SK-MEL-5 (cell line): ENCODE measurements at places on chromosomes 12 and 14. TPM values are rescaled to one million over a fixed set of nuclear protein-coding genes. Genes with fewer than 3 reads are reported as not detected.

The GPR84 gene
- 0.11 TPM in 1 of 2 replicates, not detected in the other for total RNA-seq

The HOTAIR gene
- total RNA-seq, result 0.08 TPM in 1 of 2 replicates, not detected in the other

The KLRG1 gene
- total RNA-seq, result 5.1 and 5.8 TPM in 2 replicates

The KLRK1 gene
- total RNA-seq, result 0.50 and 1.2 TPM in 2 replicates

The RGS6 gene
- not detected in 2 replicates for total RNA-seq

The SLC38A4 gene
- total RNA-seq, result not detected in 2 replicates

The PPP2R3C gene
- 53.9 and 57.6 TPM in 2 replicates for total RNA-seq

The PPP1R1A gene
- total RNA-seq, result 0.35 TPM in 1 of 2 replicates, not detected in the other

The POTEG gene
- 0.21 and 0.35 TPM in 2 replicates for total RNA-seq

The DDX51 gene
- total RNA-seq, result 10.0 and 11.1 TPM in 2 replicates

The GRIP1 gene
- 0.77 and 2.1 TPM in 2 replicates for total RNA-seq

The ERP27 gene
- total RNA-seq, result 0.61 and 0.74 TPM in 2 replicates

The KLRC4 gene
- 0.16 TPM in 1 of 2 replicates, not detected in the other for total RNA-seq

The TEX52 gene
- not detected in 2 replicates for total RNA-seq

The MYF5 gene
- total RNA-seq, result not detected in 2 replicates

The OR4K17 gene
- total RNA-seq, result not detected in 2 replicates

The CD163L1 gene
- total RNA-seq, result not detected in 2 replicates

The GPATCH2L gene
- 23.8 and 27.2 TPM in 2 replicates for total RNA-seq

The KRT79 gene
- total RNA-seq, result not detected in 2 replicates

The PITPNM2 gene
- total RNA-seq, result 1.2 and 1.7 TPM in 2 replicates

The ASCL1 gene
- 0.29 TPM in 1 of 2 replicates, not detected in the other for total RNA-seq

The SAMD15 gene
- 1.4 and 2.0 TPM in 2 replicates for total RNA-seq

The SERPINA5 gene
- 0.16 and 0.32 TPM in 2 replicates for total RNA-seq

The KLRB1 gene
- total RNA-seq, result not detected in 2 replicates

The NEK9 gene
- total RNA-seq, result 55.0 and 56.5 TPM in 2 replicates

The TAS2R20 gene
- total RNA-seq, result 1.1 and 1.3 TPM in 2 replicates

The NOVA1 gene
- 1.0 and 2.2 TPM in 2 replicates for total RNA-seq

The SLC25A47 gene
- total RNA-seq, result 0.29 TPM in 1 of 2 replicates, not detected in the other

The PLEKHG3 gene
- total RNA-seq, result 28.4 and 31.2 TPM in 2 replicates

The NKX2-8 gene
- 0.27 and 0.50 TPM in 2 replicates for total RNA-seq

The NGB gene
- not detected in 2 replicates for total RNA-seq

The PRH2 gene
- total RNA-seq, result 0.26 TPM in 1 of 2 replicates, not detected in the other

The ADCK1 gene
- 5.9 and 6.5 TPM in 2 replicates for total RNA-seq

The CIROP gene
- total RNA-seq, result not detected in 2 replicates

The FBXW8 gene
- total RNA-seq, result 14.2 and 15.6 TPM in 2 replicates

The ACSS3 gene
- not detected in 2 replicates for total RNA-seq

The SOAT2 gene
- total RNA-seq, result not detected in 2 replicates

The ACVR1B gene
- 6.3 and 6.4 TPM in 2 replicates for total RNA-seq
